ENCODE measurements at places on chromosomes 7 and 10. TPM values are rescaled to one million over a fixed set of nuclear protein-coding genes. Genes with fewer than 3 reads are reported as not detected.
A peak's percentile ranks its signal among the peaks of the same experiment; 100 is the strongest.

- peak; percentile 87 for DNase-seq
Measured at GRCh38 chr10:76428551-76429367, 997.3 kb downstream of the LRMDA start.

The LRIT1 gene
- not detected for total RNA-seq

DNA sequence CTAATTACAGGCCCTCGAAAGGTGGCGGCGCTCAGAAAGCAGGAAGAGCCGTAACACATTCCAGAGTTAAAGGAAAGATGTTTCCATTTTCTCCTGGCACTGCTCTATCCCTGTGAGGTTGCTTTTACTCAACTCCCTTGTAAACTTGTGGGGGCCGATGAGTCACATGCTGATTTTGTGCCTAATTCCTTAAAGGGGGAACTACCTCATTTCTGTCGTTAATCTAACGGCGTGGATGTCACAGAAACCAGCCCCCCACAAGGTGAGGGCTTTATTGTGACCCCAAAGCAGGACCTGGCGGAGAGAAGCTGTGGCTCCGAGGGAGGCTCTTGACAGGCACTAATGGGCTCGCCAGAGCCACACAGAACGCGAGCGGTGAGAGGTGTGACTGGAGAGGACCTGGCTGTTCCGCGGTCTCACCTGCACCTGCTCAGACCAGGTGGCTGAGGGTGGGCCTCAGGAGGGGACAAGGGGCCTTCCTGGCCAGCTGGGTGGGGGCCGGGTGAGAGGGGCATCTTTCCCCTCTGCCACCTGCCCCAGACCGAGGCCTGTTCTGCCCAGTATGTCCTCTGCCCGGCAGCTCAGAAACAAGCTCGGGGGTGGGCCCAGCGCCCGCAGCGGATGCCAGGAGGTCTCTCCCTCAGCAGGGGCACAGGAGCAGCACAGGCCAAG lies 50.9 kb downstream of the CALML3 start:
- DNase-seq: no peak

- no peak for DNase-seq
Measured at GRCh38 chr10:62248465-62248864, 20.2 kb downstream of the RTKN2 start.

DNA sequence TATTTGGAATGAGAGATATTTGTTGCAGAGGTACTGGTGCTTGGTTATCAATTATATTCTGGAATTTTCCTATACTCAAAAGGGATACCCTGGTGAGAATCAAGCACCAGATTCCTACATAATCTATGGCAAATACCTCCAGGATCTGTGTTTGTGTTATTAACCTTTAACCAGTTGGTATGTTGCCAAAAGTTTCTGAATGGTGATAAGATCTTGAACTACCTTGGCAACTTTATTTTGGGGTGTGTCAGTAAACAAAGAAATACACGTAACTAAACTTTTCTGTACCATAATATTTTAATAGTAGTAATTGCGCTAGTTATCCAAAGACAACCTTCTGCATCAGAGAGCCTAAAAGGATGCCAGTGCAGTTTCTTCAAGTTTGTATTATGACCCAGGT lies 13.4 kb downstream of the SCIN start:
- no peak for DNase-seq

The MYH16 gene
- total RNA-seq: 1.4 TPM

The LLCFC1 gene
- total RNA-seq: not detected

- no peak for DNase-seq
Measured at GRCh38 chr7:55165176-55165861, 146.5 kb downstream of the EGFR start.

DNA sequence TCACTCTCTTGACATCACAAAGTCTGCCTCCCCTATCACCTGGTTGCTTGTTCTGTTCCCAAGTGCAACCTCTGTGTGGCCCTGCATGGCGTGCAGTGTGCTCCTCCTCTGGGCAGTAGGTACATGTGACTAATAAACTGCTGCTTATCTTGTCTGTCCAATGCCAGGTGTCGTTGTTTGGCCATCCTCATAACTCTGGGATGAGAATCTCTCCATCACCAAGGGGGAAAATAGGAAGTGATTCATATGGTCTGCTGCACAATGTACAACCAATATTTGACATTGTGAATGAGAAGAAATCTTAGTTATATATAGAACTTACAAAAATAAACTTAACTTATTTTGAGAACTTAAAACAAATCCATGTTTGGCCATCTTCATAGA lies 135.2 kb downstream of the INHBA start:
- DNase-seq: no peak

DNA sequence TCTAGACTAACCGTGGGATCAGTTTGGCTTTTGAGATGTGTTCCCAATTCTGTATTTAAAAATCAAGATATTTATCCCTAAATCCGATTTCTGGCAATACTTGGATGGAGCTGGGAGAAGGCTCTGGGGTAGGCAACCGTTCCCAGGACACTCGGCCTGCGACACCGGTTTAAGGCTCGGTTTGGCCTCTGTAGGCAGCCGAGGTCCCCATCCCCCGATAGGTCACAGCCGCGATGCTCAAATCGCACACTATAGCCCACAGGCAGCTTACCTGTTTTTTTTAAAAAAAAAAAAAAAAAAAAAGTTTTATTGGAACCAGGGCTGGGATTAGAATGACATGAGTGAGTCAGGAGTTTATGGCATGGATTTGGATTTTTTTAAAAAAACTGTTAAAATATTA lies 729 bp upstream of the TAF3 start:
- no peak for DNase-seq

The PTN gene
- 21.5 TPM for total RNA-seq

The CTAGE8 gene
- total RNA-seq: 9.5 TPM

- no peak for DNase-seq
Measured at GRCh38 chr10:34526186-34526585, 288.9 kb downstream of the PARD3 start.

GRCh38 chr10:89494068-89494467 lies 41.3 kb downstream of the SLC16A12 start:
- DNase-seq: no peak

The ADGRA1 gene
- not detected for total RNA-seq

The MACROH2A2 gene
- total RNA-seq: 62.8 TPM

The CHST12 gene
- total RNA-seq: 10.6 TPM

The COL13A1 gene
- 6.0 TPM for total RNA-seq

The BAMBI gene
- 12.6 TPM for total RNA-seq

DNA sequence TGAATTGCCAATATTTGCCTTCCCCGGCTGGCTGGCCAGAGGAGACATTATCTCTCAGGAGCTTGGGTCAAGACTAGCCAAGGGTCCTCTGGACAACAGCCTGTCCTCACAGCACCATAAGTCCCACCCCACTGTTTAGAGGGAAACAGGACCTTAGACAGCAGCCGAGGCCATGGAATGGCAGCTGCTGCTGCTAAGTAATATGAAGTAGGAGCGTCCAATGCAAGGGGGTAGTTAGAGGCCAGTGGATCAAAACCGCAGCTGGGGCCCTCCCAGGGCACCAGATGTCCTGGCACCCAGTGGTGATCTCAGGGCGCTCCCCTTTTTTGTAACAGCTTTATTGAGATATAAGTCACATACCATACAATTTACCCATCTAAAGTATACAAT lies 12.9 kb upstream of the KCP start:
- DNase-seq: no peak

DNA sequence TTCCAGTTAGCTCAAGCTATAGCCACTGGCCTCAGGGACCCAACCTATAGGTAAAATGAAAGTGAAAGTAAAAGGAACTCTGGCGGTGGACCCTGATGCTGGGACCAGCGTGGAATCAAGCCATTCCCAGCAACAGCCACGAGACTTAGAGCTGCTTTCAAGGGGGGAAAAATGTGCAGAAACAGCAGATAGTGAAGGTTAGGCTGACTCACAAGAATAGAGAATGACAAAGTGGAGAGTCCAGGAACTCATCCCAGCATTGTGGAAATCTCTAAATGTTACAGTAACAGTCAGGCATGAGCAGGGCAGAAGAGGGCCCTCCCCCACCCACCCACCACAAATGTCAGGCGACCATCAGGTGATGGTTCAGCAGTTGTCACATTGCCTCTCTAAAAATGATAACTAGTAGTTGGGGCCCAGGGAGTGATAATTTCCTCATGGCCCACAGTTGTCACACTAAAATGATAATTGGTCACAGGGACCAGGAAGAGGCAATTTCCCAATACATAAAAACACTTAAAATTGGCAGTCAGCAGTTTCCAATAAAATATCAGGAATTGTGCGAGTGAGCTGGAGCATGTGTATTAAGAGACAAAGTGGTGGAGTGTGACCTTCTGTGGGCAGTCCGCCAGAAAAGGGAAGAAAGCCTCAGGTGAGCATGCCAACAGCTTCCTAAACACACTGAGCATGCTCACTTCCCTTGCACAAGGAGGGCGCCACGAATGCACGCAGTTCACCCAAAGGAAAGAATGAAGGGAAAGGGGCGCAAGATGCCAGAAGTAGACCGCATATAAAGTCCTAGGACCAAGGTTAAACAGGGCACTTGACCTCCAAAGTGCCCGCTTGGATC lies 129.8 kb upstream of the PPP1R3A start:
- DNase-seq: peak; percentile 38

The CFAP58 gene
- total RNA-seq: 0.29 TPM

GRCh38 chr10:33273295-33274002 lies 61.0 kb downstream of the NRP1 start:
- peak; percentile 72 for DNase-seq

DNA sequence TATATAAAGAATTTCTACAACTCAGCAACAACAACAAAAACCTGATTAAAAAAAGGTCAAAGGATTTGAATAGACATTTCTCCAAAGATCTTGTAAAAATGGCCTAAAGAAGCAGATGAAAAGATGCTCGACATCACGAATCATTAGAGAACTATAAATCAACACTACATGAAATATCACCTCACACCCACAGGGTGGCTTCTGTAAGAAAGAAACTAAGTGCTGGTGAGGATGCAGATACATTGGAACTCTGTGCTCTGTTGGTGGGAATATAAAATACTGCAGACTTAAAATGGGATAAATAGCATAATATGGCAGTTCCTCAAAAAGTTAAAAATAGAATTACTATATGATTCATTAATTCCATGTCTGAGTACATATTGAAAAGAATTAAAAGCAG lies 38.3 kb upstream of the CDCA7L start:
- DNase-seq: no peak

DNA sequence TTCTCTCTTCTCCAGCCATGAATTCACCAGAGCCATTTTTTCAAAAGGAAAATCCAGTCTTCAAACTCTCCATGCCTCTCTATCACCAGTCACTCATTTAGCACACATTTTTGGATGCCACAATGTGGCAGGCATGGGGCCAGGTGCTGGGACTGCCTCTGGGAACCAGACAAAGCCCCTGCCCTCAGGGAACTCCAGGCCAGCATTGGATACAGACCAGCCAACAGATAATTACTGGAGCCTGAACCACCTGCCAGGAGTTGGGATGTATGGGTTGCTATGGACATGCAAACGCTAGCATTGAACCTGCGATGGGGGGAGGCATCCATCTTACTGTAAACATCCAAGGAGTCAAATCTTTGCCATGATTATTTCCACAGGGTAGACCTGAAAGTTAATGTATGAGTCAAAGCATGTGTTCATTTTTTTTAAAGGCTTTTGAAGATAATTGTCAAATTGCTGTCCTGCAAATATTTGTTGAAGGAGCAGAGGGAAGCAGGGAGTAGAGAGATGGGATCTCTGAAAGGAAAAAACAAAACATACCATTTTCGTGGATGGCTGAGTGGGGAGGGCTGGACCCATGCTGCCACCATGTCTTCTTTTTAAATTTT lies 43.2 kb downstream of the SRRM3 start:
- DNase-seq: no peak

All from epithelial cell of proximal tubule (primary cell).